Lung (tissue), 17 donors: ENCODE measurements at places on chromosomes 3 and 15. TPM values are rescaled to one million over a fixed set of nuclear protein-coding genes. Genes with fewer than 3 reads are reported as not detected.

GRCh38 chr15:97443101-97443500, 517.4 kb upstream of the ARRDC4 start:
- no peak for DNase-seq

- DNase-seq, result no peak
Observed at GRCh38 chr3:18740631-18741583, 315.8 kb upstream of the SATB1 start.

DNA sequence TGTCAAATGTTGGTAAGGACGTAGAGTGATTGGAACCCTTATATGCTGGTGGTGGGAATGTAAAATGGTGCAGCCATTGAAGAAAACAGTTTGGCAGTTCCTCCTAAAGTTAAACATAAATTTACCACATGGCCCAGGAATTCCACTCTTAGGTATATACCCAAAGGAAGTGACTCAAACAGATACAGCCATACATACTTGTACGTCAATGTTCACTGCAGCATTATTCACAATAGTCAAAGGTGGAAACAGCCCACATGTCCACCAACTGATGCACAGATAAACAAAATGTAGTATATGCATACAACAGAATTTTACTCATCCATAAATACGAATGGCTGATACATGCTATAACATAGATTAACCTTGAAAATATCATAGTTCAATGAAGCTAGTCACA, 13.2 kb downstream of the CLASP2 start:
- DNase-seq, result no peak

GRCh38 chr3:122577409-122578031, at the start of gene PARP15:
TSS of gene PARP15 (plus strand) at chr3:122577650. CDS start at chr3:122577668, 18 bp downstream.
- peak; percentile 15 for DNase-seq

DNA sequence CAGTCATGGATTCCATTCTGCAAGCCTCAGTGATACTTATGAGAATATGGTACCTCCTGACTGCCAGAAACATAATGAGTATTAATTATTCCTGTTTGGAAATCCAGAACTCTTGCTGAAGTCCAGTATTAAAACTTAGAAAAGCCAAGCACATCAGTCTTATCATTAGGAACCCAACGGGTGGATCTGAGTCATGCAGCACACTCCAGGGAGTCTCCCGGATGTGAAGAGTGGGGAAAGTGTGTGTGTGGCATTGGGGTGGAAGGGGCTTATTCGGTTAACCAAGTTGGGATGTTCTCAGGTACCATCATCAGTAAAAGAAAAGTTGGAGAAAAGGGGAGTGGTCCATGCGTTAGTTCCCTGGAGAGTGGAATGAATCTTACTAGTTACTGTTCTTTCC, 181.1 kb downstream of the PLCL2 start:
- DNase-seq, result no peak

The CCR1 gene
- polyA plus RNA-seq, result 11.1 TPM

DNA sequence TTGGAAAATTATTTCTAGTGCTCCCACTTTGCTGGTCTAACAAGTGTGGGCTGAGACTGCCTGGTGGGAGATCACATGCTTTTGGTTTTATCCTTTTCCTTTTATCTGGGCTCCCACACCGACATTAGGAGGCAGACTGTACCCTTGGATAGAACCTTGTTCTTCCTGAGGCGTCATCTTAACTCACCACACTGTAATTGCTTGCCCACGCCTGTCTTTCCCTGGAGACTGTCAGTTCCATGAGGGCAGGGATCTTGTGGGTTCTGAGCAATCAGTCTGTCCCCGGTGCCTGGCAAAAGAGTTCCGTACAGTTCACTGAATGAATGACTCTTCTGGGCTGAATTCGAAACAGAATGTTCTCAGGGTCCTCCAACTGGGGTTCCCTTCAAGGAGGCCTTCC, 124.6 kb upstream of the ABHD17C start:
- DNase-seq, result no peak

The VGLL3 gene
- polyA plus RNA-seq, result 7.4 TPM

- DNase-seq, result no peak
Observed at GRCh38 chr3:157922614-157923013, 183.6 kb downstream of the SHOX2 start.

The GATA2 gene
- 26.1 TPM for polyA plus RNA-seq

DNA sequence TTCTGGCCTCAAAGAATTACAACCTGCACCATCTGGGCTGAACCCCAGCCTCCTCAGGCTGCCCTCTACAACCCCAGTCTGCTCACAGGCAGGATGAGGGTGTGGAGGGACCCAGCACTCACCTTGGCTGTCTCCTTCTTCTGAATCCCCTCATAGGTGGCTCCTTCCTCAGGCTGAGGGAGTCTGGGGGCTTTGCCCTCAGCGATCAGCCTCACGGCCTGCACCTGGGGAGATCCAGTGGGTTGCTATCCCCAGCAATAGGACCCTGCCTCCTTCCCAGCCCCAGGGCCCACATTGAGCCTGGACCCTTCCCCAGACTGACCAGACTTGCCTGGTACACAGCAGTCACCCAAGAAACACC, 25.1 kb downstream of the ALDH1L1 start:
- no peak for DNase-seq

The MESP2 gene
- 0.71 TPM for polyA plus RNA-seq

The LNP1 gene
- polyA plus RNA-seq, result 1.1 TPM

- DNase-seq, result no peak
Observed at GRCh38 chr3:188037965-188038581, 115.9 kb upstream of the LPP start.

- no peak for DNase-seq
Observed at GRCh38 chr15:56978898-56979662, 60.6 kb downstream of the TCF12 start.

GRCh38 chr3:165339753-165340152, 143.6 kb upstream of the SLITRK3 start:
- peak; percentile 71 for DNase-seq

The FANCD2OS gene
- polyA plus RNA-seq, result not detected

The FRMD4B gene
- 16.6 TPM for polyA plus RNA-seq

The CIDEC gene
- 0.08 TPM for polyA plus RNA-seq

- DNase-seq, result no peak
Observed at GRCh38 chr15:29003191-29003839, 117.5 kb downstream of the APBA2 start.

DNA sequence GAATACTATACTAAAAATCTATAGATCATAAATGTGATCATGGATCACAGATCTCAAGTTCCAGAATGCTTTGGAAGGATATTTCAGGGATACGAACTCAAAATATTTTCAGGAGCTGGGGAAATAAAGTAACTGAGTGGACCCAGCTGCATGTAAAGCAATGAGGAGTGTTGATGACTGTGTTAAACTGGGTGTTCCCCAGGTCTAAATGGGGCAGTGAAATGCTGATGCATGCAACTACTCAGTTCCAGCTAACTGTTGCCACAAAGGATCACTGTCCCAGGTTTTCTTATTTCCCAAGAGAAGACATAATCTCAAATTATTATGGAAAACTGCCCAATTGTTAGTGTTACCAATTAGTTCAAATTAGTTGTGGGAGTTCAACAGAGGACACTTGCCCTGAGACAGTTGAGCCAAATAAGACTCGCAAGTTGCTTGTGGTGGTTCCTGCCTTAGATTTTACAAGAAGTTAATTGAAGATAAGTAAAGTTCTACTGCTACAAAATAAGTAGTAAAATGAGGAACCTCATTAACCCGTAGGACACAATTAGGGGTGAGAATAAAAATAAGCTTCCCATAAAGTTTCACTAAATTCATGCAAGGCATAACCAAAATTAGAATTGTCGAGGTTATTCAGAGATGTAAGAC, 66.3 kb upstream of the IL12A start:
- no peak for DNase-seq

The GASK1A gene
- polyA plus RNA-seq, result 1.5 TPM

GRCh38 chr3:65758876-65759598, 279.7 kb downstream of the MAGI1 start:
- no peak for DNase-seq

DNA sequence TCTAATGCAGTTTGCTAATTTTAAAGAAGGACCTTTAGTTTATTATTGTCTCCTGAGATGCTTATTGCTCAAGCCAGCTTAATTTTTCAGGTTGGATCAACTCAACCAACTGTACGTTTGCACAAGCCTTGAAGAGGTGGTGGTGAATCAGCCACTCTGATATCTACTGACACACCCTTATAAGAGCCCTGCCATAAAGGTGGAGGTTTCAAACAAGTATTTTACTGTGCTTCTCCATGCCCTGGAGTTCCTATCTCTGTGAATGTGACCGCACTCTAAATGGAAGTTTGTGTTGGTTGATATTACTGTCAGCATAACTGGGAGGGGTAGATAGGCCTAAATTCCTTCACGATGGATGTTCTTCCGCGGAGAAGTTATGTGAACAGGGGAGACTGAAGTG, 297.3 kb upstream of the UBE2E1 start:
- DNase-seq, result no peak

The PPP1R14D gene
- polyA plus RNA-seq, result 0.22 TPM

DNA sequence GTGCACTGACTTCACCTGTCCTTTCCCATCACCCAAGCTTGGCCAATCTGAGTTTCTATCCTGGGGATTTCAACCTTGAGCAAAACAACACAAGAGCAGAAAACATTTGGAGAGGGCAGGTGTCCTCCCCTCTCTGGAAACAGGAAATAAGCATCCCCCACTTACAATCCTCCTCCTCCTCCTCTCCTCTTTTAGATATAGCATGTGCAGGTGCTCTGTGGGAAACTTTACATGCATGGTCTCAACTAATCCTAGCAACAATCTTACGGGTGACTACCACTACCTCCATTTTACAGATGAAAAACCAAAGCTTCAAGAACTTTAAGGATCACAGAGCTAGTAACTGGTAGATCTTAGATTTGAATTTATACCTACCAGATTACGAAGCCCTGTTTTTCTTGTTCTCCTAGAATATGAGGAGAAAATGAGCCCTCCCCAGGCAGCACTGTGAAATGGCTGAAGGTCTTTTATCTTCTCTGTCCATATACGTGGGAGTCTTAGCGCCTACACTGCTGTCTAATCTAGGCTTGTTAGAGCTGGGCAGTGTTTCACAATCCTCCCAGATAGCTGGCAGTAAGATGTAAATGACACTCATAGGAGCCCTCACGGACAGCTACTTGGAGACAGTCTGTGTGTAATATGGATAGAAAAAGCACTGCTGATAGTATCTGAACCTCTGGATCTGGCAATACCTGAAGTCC, 301.2 kb upstream of the PROK2 start:
- no peak for DNase-seq

GRCh38 chr3:157692468-157692867, 189.3 kb upstream of the VEPH1 start:
- no peak for DNase-seq

DNA sequence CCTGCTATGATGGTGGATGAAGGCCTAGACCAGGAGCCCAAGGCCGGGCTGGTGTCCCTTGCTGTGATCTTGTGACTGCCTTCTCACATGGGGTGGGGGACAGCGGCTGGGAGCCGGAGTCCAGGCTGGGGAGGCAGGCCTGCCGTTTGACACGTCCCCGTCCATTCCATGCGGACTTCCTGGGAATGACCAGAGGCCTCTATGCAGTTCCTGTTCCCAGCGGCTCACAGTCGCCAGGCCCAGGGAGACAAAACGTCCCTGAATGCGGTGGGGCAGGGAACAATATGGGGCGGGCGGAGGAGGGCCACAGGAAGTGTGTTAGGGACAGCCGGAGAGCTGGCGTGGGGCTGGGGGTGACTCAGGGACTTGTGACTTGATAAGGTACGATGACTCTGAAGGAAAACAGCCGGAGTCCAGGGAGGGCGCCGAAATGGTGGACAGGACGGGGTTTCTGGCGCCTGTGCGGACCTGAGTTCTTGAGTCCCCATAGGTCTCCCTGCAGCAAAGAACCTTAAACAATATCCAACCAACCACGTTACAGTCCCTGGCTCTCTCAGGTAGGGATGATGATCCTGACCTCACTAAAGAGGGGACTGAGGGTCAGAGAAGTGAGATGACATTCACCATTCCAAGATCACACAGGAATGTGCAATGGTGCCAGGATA, 40.5 kb upstream of the SMAD6 start:
- peak; percentile 31 for DNase-seq

DNA sequence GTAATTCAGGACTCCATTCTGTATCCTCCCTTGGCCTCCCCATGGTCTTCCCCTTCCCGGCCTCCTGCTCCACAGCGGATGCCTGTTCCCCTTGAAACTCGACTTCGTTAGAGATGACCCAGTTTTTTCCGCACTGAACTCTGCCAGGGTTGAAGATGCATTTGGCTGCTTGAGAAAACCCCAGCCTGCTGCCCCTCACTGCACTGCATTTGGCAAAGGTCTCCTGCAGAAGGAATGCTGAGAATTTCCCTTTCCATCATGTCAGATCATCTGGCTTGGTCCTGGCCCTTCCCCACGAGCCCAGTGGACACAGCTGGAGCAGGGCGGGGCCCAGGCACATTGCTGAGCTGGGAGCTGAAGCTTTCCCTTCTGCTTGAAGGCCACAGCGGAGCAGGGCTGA, 37.6 kb upstream of the RGMA start:
- DNase-seq, result no peak

The PRTG gene
- polyA plus RNA-seq, result 0.68 TPM

DNA sequence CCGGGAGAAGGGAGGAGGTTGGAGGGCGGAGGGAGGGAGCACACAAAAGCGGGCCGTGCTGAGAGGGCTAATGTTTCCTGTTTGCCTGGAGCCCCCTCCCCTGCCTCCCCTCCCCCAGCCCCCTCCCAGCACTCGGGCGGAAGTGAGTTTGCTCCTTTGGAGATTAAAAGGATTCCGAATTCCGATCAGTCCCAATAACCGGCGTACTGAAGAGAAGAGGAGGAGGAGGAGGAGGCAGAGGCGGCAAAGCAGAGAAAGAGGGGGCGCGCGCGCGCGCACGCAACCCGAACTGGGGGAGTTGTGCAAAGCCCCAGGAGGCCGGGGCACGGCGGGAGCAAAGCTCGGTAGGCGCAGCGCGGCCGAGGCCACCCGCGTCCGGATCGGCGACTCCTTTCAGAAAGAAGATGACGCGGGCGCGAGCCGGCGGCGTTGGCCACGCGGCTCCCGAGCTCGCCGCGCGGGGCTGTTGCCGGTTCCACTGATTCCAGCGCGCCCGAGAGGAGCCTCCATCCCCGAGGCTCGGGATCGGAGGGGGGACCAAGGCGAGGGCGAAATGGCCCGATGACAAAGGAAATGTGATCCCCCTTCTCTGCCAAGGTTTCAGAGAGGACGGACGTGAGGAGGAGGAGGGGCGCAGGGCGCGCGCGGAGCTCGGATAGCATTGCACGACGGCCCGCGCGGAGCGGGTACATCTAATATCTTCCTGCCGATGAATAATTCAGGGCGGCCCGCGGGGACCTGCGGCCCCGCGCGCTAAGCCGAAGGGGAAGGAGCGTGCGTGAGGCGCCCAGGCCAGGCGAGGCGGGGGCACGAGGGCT, 1.1 kb upstream of the TRIM71 start:
- peak; percentile 81 for DNase-seq

DNA sequence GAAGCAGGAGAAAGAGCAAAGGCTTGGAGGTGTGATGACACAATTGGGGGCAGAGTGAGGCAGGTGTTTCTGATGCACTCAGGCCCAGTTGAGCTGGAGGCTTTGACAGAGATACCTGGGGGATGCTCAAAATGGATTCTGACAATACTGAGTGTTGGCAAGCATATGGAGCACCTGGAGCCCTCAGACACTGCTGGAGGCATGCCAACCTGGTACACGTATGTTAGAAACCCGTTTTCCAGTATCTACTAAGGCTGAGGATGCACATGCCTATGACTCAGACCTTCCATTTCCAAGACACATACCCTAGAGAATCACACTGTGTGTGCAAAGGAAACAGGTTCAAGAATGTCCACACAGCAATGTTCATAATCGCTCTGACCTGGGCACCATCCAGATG, 58.7 kb downstream of the WNT7A start:
- DNase-seq, result no peak

The MED12L gene
- polyA plus RNA-seq, result 0.02 TPM

- DNase-seq, result no peak
Observed at GRCh38 chr3:55458181-55458790, 28.8 kb downstream of the WNT5A start.

- no peak for DNase-seq
Observed at GRCh38 chr3:42205800-42206514, 60.0 kb downstream of the CCK start.
